Kidney (tissue), 22 donors: ENCODE measurements at places on chromosomes 11 and 22. TPM values are rescaled to one million over a fixed set of nuclear protein-coding genes. Genes with fewer than 3 reads are reported as not detected.

Gene NRGN
- polyA plus RNA-seq = 55.9 TPM

Gene ANO9
- 11.3 TPM for polyA plus RNA-seq

Gene OR2AT4
- not detected for polyA plus RNA-seq

Gene DCDC1
- 0.39 TPM for polyA plus RNA-seq

Gene MTCH2
- 201 TPM for polyA plus RNA-seq

Gene PTPRCAP
- 4.7 TPM for polyA plus RNA-seq

Gene RIMBP3C
- polyA plus RNA-seq = not detected

Gene SLC22A12
- 85.9 TPM for polyA plus RNA-seq

Gene OR5T3
- polyA plus RNA-seq = not detected

Gene CFAP68
- polyA plus RNA-seq = 93.7 TPM

Gene MS4A15
- polyA plus RNA-seq = not detected

Gene SLC39A13
- polyA plus RNA-seq = 93.2 TPM

Gene TESMIN
- polyA plus RNA-seq = 3.8 TPM

Gene PRG3
- polyA plus RNA-seq = not detected

Gene MMP10
- polyA plus RNA-seq = 0.22 TPM

Gene PGA4
- not detected for polyA plus RNA-seq

Gene KRTAP5-11
- polyA plus RNA-seq = not detected

Gene P2RY2
- 1.3 TPM for polyA plus RNA-seq

Gene CNTN5
- polyA plus RNA-seq = 0.11 TPM

Gene BRMS1
- polyA plus RNA-seq = 69.7 TPM

Gene TPBGL
- 0.13 TPM for polyA plus RNA-seq

Gene C11orf86
- 0.92 TPM for polyA plus RNA-seq

Gene TMEM191C
- 2.1 TPM for polyA plus RNA-seq

Gene LMO2
- 57.1 TPM for polyA plus RNA-seq

Gene APOL6
- 5.5 TPM for polyA plus RNA-seq

Gene MYBPC3
- 0.52 TPM for polyA plus RNA-seq

Gene EFCAB6
- 1.5 TPM for polyA plus RNA-seq

Gene TMPRSS4
- polyA plus RNA-seq = 27.8 TPM

Gene SLCO2B1
- 8.9 TPM for polyA plus RNA-seq

Gene SCUBE1
- polyA plus RNA-seq = 2.3 TPM

Gene PNPLA2
- 67.9 TPM for polyA plus RNA-seq

Gene TRIM51
- polyA plus RNA-seq = not detected
